ENCODE measurements at places on chromosomes 4 and X.

DNA sequence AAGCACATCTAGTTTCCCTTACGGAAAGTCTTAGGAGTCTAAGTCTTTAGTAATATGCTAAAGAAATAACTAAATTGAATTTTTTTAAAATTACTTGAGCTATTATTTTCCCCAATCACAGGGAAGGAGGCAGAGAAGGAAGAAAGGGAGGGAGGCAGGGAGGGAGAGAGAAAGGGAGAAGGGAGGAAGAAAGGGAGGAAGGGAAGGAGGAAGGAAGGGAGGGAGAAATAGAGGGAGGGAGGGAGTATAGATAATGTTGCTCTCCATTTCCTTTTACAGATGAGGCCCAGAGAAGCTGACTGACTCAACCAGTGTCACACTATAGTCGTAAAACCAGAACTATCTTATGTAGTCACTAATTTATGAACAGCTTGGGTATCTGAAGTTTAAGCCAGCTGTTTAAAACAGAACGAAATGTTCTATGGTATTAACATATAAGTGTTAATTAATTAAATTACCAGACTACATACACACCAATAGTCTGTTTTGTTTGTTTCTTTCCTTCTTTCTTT lies 14.6 kb downstream of the SH3RF1 start:
- no peak for DNase-seq

GRCh38 chrX:40933706-40934425 lies 151.4 kb upstream of the USP9X start:
- peak; percentile 70 for DNase-seq

DNA sequence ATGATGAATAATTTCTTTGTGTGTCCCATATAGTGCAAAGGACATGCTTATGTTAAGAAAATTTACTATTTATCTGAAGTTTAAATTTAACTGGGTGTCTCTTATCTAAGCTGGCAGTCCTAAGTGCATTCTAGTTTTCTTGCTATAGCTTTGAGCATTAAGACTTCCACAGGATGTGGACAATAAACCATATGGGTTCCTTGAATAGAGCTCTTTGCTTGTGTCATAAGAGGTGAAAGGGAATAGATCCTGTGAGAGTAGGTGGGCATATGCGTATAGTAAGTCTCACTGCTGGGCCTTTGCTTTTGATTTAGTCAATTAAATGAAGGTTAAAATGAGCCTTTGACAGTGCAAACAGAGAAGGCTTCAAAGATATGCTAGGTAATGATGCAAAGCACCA lies 223.4 kb upstream of the GYPA start:
- no peak for DNase-seq

GRCh38 chr4:123919576-123920098 lies 523.0 kb downstream of the SPRY1 start:
- DNase-seq, result no peak

DNA sequence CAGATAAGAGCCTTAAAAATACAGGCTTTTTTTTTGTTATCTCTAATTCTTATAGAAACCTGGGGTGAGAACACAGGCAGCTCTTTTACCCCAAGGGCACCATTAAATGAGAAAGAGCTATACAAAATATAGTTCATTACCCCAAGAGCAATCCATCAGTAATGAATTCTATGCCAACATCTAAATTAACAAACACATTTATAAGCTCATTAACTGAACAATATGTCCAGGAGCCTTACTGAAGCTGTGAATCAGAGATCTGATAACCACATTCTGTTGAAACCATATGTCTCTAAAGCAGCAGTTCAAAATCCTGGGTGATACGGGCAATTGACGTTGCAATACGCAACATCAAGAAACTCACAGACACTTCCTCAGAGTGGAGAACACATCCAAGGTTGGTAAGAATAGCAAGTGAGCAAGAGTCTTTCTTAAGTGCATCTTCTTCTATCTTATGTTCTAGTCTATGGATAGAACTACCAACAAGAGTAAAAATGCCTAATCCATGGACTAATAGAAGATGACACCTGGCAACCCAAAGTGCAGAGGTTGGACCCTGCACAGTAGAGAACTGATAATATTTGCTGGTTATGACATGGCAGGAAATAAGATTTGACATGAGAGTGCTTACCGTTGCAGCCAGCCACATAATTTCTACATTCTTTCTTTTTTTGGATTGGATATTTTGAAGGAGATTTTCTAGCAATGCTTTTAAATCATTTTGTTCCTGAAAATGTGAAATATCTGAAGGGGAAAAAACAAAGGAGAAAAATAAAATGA lies 449.3 kb downstream of the IL15 start:
- DNase-seq, result no peak

GRCh38 chr4:81460191-81460701 lies 11.5 kb downstream of the RASGEF1B start:
- DNase-seq, result no peak

DNA sequence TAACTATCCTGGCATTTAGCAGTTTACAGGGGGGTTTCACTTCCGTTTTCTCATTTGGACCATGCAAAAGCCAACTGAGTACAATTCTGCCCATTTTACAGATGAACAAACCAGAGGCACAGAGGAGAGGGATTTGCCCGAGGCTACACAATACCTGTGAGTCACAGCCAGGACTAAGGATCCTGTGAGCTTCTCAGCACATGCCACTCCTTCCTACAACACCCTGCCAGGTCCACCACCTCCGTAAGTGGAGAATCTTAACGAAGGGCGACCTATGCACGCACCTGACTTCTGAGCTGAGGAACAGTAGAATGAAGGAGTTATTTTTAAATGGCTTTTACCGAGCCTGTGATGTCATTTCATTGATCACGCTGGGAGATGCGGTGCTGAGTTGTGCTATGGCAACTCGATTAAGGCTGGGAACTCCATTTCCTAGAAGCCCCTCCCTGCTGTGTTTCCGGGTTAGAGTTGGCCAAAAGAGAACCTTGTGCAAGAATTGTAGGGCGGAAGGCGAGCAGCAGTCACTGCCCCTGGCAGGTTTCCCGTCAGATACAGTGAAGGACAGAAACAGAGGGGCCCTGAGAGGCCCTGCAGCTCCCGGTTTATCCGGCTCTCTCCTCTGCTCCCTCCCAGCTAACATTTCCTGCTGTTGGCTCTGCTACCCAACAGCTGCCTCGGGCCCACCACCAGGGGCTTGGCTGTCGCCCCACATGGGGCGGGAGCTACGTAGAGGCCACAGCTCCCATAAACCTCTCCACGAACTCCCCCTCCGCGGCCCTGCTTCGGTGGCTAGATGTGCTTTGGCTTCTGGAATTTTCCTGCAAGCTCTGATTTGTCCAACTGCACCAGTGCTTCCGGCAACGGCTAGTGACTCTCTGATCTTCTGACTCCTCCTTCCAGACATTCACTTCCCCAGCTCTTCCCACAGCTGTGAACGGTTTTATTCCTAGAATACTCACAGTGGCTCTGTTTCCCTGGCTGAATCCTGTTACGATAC lies 75.1 kb upstream of the USP9X start:
- DNase-seq, result peak; percentile 87

DNA sequence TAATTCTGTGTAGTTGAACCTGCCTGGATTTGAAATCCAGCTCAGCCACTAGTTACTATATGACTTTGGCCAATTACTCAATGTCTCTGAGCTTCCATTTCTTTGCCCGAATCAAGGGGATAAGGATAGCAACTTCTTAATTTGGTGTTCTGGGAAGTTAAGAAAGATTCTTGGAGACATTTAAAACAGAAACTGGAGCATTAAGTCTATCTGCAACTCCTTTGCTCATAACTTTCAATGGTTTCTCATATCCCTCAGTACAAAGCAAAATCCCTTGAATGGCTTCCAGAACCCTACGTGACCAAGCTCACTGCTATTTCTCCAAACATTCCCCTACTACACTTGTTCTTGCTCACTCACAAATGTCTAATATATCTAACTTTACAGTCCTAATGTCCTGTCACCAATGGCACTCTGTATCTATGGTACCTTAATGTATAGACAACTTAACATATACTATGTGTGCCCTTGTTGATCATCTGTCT lies 849.1 kb upstream of the SLIT2 start:
- no peak for DNase-seq

- DNase-seq, result no peak
Observed at GRCh38 chr4:126742048-126742447, 890.7 kb upstream of the INTU start.

DNA sequence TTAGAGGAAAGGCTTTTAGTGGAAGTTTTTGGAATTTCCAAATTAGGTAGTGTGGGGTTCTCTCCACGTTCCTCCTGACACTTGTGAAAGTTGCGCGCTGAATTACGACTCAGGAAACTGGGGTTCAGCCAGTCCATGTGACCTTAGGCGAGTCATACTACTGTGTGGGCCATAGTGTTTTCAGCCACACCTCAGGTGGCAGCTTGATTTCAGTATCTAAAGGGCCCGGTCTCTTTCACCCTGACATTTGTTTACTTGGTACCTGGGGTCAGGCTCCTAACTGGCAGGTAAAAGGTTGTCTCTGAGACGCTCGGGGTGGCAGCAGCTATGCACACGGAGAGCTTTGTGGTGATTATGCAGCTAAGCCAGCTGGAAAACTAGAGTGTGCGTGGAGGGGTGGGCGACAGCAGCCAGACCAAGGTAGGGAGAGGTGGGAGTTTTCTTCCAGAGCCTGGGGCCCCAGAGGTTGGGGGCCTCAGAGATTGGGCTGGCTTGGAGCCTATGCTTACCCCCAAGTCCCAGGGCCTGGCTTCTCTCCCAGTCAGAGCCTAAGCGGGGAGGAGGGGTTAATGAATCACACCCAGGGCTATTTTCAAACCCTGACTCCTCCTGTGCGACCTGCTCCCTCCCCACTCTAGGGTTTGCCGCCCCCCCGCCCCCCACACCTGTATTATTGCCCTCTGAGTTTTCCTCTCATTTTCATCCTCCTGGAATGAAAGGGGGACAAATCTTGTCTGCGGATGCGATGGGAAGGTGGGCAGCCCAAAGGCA lies 47.2 kb downstream of the STARD8 start:
- no peak for DNase-seq

- no peak for DNase-seq
Observed at GRCh38 chr4:146098397-146098796, 77.1 kb upstream of the LSM6 start.

GRCh38 chrX:150100261-150100660 lies 162.0 kb upstream of the EOLA2 start:
- no peak for DNase-seq

DNA sequence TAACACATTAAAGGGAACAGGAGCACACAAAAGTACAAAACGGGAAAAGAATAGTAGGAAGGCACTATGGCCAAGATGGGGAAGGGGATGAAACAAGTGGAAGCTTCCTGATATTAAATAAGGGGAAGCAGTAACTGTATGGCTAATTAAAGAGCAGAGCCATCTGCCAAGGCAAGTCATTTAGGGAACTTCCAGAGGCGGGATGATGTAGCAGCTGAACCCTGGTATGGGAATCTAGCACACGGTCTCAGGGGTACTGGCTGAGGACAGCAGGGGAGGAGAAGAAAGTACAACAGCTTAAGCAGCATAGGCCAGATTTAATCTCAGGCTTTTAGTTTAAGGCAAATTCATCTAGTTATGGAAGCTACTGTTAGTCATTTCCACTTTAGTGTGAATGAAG lies 59.1 kb downstream of the IGFBP7 start:
- peak; percentile 80 for DNase-seq

GRCh38 chrX:10501611-10502010 lies 118.8 kb downstream of the MID1 start:
- no peak for DNase-seq

DNA sequence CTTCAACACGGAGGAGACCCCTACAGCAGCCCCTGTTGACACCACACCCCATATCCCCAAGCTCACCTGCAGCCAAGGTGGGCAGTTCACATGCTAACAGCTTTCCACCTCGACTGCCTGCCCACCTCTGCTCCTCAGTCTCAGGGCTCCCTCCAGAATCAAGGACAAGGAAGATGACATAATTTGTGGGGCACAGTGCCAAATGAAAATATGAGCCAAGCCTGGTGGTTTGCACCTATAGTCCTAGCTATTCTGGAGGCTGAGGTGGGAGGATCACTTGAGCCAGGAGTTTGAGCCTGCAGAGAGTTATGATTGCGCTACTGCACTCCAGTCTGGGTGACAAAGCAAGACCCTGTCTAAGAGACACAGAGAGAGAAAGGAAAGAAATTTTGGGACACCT lies 516.3 kb downstream of the BCOR start:
- no peak for DNase-seq

DNA sequence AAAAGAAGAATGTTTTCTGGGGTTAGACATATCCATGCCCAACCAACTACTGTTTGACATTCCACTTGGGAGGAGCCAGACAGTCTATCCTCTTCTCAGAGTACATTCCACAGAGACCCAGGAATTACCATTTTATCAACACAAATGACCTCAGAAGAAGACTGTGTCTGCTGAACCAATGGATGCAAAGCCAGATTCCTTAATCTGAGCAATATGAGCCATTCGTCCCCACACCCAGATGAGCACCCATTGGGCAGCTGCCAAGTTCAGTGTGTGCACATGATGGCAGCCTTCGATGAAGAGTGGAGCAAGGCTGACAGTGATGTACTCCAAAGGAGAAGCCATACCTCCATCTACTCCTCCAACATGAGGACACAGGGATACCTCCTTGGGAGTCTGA lies 111.3 kb downstream of the ZNF674 start:
- DNase-seq, result no peak

DNA sequence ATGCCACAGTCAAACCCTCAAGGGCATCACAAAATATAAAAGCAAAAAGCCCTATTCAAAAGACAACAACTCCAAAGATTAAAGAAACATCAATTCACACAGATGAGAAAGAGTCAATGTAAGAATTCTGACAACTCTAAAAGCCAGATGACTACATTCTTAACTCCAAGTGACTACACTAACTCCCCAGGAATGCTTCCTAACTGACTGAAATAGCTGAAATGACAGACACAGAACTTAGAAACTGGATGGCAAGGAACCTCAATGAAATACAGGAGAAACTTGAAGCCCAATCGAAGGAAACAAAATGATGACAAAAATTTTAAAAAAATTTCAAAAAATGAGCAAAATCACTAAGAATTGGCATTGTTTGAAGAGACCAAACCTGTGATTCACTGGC lies 1047.6 kb upstream of the PCDH10 start:
- no peak for DNase-seq

GRCh38 chr4:100082852-100083251 lies 107.4 kb downstream of the DDIT4L start:
- peak; percentile 44 for DNase-seq

DNA sequence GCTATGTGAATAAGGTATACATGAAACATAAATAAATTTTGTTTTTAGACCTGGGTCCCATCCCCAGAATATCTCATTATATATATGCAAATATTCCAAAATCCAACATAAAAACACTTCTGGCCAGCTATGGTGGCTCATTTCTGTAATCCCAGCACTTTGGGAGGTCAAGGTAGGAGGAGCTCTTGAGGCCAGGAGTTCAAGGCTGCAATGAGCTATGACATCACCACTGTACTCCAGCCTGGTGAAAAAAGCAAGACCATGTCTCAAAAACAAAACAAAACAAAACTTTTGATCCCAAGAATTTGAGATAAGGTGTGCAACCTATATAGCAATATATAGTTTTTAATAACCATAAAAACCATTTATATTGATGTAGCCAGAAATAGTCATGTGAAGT lies 5.4 kb upstream of the ADGRA3 start:
- no peak for DNase-seq

GRCh38 chrX:12325171-12325570 lies 186.9 kb downstream of the FRMPD4 start:
- no peak for DNase-seq

All from suppressor macrophage treated with lipopolysaccharide for 4 hours (primary cell).